ENCODE measurements at places on chromosomes 16 and 17. TPM values are rescaled to one million over a fixed set of nuclear protein-coding genes. Genes with fewer than 3 reads are reported as not detected.

DNA sequence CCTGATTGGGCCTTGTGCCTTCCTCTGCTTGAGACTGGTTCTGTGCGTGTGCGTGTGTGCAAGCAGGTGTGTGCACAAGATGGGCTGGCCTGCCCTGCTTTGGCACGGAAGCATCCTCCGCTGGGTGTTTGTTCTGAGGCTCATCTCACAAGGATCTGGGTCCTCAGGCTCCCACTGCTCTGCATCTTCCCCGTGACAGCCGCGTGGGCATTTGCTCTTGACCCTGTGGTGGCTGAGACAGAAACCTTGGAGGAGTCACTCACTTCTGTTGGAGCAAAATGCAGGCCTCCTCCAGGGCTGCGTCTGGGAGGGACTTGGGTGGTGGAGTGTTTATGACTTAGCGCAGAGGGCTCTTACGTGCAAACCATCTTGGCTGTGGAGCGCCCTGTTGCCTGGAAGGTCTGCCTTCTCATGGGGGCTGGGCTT, 119.2 kb downstream of the RPTOR start:
- no peak for DNase-seq

DNA sequence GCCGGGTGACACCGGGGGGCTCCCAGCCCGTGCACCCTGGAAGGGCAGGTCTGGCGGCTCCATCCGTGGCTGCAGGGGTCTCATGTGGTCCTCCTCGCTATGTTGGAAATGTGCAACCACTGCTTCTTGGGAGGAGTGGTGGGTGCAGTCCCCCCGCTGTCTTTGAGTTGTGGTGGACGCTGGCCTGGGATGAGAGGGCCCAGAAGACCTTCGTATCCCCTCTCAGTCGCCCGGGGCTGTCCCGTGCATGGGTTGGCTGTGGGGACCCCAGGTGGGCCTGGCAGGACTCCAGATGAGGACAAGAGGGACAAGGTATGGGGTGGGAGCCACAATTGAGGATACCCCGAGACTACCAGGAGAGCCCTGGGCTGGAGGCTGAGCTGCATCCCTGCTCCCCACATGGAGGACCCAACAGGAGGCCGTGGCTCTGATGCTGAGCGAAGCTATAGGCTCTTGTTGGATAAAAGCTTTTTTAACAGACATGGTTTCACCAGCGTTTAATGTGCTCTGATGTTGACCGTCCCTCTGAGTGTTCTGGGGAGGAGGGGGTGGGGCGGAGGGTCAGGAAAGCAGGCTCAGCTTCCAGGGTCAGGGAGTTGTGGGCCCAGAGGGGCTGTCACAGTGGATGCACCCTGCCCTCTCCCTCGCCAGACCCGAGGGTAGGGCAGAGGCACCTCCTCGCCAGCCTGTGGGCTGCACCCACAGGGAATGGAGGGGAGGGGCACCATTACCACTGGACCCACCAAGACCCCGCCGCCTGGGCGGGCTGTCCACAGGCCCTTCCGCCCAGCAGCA, 5.4 kb downstream of the SPATA2L start:
- no peak for DNase-seq

Gene CSH2
- total RNA-seq = not detected

Gene DNASE1
- 63.3 TPM for total RNA-seq

Gene KRT17
- total RNA-seq = 80.8 TPM

Gene RAB11FIP4
- 22.9 TPM for total RNA-seq

Gene RABEP2
- 48.5 TPM for total RNA-seq

DNA sequence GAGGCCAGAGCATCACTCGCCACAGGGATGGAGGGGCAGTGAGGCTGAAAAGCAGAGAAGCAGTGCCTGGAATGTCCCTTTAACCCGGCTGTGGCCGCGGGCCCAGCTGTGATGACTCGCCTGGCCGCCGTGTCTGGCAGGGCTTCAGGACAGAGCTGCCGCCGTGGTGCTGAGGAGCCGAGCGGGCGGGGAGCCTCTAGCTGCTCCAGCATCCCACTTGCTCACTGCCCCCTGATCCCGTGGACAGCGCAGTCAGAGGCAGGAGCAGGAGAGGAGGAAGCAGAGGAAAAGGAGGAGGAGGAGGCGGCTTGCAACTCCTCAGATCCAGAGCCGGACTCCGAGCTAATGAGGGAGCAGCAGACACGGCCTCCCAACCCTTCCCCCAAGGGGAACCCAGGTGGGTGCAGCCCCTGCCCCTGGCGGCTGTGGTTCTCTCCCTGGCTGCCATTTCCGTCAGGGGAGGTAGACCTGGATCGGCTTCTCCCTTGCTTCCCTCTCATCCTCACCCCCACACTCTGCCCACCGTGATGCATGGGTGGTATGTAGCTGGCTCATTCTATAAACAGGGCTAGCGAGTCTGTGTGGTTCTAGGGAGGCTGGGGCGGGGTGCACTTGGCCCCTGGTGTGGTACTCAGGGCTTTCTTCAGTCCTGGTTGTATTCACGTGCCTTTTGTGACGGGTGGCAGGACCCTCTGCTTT, 165.7 kb downstream of the CMIP start:
- DNase-seq = no peak

DNA sequence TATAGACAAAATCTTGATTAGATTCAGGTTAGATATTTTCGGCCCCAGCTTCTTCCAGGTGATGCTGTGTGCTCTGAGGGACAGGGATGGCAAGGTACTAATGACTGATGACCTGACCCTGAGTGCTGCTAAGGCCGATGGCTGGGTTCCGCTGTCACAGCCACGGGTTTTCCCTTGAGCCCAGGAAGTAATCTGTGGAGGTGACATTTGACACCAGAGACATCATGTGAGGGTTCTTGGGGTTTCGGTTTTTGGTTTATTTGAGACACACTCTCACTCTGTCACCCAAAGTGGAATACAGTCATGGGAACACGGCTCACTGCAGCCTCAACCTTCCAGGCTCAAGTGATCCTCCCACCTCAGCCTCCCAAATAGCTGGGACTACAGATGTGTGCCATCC, 9.8 kb downstream of the OTOP3 start:
- DNase-seq = no peak

DNA sequence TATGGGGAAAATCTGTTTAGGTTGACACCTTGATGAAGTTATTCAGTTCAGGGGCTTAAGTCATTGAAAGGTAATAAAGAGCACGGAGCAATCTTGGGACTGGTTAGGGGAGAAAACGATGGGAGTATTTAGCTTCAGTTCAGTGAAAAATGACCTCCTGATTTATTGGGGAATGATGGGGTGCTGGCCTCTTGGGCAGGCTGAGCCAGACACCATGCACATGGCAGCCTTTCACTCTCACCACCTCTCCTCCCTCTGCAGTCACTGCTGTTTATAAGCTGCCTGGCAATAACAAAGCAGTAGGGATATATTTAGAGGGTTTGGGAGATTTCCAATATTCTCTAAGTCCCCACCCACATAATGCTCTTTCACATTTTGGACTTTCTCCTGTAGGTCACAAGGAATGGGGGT, 140.5 kb upstream of the HS3ST2 start:
- DNase-seq = no peak

GRCh38 chr16:2148714-2149629, 547 bp downstream of the RAB26 start:
- DNase-seq = peak; percentile 46

- peak; percentile 53 for DNase-seq
Measured at GRCh38 chr17:39623356-39623950, 3.3 kb upstream of the PPP1R1B start.

GRCh38 chr17:77106874-77107358, 33.9 kb upstream of the SEC14L1 start:
- DNase-seq = no peak

Gene FOXC2
- not detected for total RNA-seq

- DNase-seq = no peak
Measured at GRCh38 chr16:58500430-58501241, 693 bp downstream of the NDRG4 start.

DNA sequence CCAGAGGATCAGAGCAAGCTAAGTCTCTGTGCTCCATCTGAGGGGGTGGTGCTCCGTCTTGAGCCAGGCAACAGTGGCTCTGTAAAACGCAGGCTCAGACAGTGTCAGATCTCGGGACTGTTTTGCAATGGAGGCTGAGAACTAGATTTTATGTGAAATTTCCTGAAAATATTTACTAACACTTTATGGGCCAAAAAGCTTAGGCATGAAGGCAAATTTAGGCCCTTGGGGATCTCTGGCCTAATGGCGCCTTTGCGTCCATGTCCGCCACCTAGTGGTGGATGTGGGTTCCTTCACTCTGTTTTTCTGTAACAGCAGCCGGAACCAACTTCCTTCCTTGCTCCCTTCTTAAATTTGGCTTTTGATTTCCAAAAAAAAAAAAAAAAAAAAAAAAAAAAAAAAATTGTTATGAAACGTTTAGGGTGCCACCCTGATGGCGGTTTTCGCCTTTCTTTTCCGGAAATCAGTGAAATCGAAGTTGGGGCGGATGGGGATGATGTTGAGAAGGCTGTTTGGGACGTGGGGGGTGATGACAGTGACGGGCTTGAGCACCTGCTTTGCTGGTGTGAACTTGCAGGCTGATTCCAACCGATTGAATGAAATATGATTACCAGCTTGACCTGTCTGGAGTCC, 14.0 kb upstream of the ELAC2 start:
- DNase-seq = peak; percentile 34

Gene MAZ
- total RNA-seq = 481 TPM

DNA sequence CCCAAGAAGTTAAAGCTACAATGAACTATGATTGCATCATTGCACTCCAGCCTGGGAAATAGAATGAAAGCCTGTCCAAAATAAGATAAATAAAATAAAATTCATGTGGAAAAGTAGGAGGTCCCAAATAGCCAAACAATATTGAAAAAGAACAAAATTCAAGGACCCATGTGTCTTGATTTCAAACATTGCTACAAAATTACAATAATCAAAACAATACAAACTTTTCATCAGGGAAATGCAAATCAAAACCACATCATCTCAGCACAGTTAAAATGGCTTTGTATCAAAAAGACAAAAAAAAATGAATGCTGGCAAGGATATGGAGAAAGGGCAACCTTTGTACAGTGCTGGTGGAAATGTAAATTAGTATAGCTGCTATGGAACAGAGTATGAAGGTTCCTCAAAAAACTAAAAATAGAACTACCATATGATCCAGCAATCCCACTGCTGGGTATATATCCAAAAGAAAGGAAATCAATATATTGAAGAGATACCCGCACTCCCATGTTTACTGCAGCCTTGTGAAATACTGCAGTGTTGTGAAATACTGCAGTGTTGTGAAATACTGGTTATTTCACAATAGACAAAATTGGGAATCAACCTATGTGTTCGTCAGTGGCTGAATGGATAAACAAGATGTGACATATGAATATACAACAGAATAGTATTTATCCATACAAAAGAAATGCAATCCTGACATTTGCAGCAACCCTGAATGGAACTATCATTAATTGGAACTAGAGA, 24.5 kb upstream of the ZNF287 start:
- DNase-seq = no peak

GRCh38 chr16:5477251-5477650, 379.7 kb upstream of the EEF2KMT start:
- no peak for DNase-seq
